ENCODE measurements at places on chromosomes 7 and 10.

GRCh38 chr10:24826009-24826408 lies 102.3 kb upstream of the ARHGAP21 start:
- no peak for DNase-seq

GRCh38 chr10:69218831-69219230 lies 1.3 kb upstream of the HKDC1 start:
- no peak for DNase-seq

DNA sequence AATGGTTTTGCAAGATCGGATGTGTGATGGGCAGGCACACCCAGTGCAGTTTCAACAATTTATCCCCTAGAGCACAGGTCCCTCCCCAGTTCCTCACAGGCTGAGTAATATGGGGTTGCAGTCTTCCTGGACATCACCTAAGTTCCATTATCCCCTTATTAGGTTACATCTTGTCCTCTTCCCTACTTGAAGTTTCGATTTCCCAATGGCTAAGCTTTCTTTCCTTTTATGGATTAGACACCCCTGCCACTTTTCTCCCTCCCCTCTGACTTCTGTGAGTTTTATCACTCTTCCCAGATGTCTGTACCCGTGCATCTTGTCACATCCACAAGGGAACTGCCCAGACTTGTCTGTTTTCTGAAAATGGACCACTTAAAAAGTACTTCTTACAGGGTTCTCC lies 2.4 kb upstream of the NIPSNAP2 start:
- no peak for DNase-seq

DNA sequence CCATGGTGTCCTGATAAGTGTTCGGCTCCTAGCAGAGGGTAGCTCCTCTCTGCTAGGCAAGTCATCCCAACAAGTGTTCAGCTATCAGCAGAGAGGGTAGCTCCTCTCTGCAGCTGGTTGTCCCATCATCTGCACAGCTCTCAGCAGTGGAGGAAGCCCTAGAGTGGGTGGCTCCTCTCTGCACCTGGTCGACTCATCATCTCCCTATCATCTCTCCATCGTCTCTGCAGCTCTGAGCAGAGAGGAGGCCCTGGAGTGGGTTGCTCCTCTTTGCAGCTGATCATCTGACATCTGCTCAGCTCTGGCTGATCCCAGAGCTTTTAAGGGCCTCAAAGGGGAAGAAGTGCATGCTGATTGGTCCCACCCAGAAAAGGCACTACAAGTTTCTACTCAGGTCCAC lies 199.9 kb upstream of the KMT2E start:
- DNase-seq: no peak

GRCh38 chr7:37418381-37418780 lies 30.3 kb downstream of the ELMO1 start:
- DNase-seq: no peak

- no peak for DNase-seq
Measured at GRCh38 chr10:71854031-71854430, 3.0 kb upstream of the PSAP start.

GRCh38 chr7:124701955-124702354 lies 63.6 kb downstream of the GPR37 start:
- DNase-seq: no peak

DNA sequence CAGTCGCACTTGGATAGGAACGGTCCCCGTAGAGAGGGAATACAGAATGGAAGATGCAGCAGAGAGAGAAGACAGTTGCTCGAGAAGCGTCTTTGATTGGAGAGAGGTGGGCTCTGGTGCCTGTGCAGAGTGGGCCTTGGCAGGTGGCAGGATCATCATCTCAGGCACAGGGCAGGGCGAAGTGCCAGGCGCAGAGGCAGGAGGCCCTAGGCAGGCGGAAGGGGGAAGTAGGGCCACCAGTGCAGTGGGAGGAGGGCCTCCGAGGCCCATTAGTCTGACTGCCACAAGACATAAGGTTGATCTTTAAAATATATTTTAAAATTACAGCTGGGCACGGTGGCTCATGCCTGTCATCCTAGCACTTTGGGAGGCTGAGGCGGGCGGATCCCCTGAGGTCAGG lies 10.1 kb downstream of the CARD11 start:
- DNase-seq: no peak

DNA sequence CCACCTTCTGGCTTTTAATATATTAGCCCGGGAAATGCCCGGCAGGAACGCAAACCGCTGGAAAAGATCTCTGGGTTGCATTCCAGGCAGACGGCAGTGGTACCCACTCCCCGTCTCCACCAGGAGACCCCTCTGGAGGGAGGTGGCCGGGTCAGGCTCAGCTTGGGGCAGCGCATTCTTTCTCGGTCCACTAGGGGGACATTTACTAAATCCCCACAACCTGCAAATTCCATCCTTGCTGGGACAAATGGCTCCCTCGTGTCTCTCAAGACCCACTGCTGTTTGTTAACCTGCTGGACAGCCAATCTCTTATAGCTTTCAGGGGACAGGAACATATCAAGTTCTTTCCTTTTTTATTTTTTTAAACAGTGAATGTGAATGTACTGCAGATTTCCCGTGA lies 45.8 kb upstream of the CARD11 start:
- DNase-seq: no peak

- DNase-seq: no peak
Measured at GRCh38 chr7:127107601-127108007, 145.1 kb downstream of the GRM8 start.

DNA sequence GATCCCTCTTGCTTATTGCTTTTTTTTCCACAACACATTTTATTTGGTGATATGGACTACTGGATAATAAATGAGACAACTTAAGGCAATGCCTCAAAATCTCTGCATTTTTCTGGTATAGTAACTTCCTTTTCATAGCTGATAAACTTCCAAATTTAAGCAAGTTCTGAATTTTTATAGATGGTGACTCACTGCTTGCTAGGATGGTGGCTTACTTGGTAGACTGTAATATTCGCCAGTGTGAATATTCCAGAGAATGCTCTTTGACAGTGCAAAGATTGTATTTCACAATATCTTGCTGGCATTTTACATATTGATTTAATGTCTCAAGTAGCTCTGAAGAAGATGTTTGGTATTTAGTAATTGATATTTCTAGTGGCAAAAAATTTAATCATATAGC lies 472.4 kb downstream of the TFEC start:
- DNase-seq: no peak

GRCh38 chr7:146455091-146455655 lies 338.6 kb downstream of the CNTNAP2 start:
- DNase-seq: no peak

GRCh38 chr7:152699079-152699478 lies 23.1 kb upstream of the XRCC2 start:
- DNase-seq: no peak

- no peak for DNase-seq
Measured at GRCh38 chr7:115850774-115851173, 179.8 kb downstream of the TFEC start.

DNA sequence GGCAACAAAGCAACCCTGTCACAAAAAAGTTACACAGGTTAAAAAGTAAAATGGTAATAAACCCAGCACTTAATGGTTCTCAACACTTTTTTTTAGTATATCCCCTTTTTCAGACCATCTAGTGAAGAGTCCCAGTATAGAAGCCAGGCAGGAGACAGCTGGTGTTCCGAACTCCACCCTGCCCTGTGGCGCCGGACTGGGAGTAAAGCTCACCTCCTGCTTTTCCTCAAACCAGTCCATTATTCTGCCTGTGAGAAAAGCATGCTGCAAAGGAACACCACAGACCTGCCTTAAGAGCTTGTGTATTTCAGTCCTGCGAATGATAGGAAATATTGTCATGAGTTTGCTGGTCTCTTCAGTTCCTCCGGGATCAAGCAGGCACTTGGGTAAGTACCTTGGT lies 81.0 kb downstream of the EZH2 start:
- DNase-seq: no peak

DNA sequence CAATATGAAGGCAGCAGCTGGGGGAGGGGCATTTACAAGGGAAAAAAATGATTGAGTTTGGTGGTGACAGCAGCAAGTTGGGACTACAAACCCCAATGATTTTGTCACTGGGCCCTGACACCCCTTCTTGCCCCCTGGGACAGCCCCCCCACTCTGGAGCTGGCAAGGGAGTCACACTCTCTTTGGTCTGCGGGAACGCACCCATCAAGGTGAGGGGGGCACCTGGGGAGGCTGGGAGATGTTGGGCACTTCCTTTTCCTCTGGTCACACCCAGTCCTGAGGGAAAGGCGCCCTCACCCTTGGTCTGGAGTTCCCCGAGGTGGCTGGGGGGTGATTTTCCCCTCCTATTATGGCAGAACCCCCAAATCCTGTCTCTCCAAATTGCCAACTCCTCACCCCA lies 24.4 kb downstream of the EPHB4 start:
- DNase-seq: no peak
